ENCODE measurements at places on chromosomes 5 and 9.
A peak's percentile ranks its signal among the peaks of the same experiment; 100 is the strongest.

DNA sequence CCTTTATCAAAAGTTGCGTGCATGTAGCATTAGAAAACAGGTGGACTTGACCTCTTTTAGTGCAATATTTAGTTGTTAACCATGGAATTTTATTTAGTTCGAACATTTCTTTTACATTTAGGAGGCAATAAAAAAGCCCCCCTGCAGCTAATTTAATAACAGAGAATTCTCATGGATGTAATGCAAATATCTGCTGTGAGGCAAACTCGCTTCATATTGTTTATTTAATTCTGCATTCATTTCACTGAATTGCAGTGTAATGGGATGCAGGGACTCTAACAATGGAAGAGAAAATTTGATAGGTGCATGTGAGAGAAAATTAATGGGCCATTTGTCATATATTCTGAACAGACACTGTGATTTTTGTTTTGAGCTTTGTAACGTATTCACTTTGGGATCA lies 205.1 kb upstream of the CHD1 start:
- DNase-seq = no peak

GRCh38 chr5:156640691-156641241 lies 209.3 kb upstream of the PPP1R2B start:
- no peak for DNase-seq

DNA sequence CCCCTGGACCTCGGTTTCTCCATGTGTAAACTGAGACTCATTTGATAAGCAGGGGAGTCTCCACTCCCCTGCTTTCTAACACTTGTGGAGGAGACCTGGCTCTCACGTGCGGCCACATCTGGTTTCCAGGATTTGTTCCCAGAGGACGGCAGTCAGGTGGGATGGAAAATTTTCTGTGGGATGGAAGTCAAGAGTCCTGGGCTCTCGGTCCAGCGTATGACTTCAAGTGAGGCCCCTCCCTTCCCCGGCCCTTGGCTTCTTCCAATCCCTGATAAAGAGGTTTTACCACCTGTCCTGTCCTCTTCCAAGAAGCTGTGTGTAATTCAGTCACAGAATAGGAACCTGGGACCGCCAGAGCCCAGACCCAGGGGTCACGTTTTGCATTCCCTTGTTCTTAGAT lies 35.0 kb downstream of the TMOD1 start:
- no peak for DNase-seq

- DNase-seq = no peak
Observed at GRCh38 chr9:94980947-94981722, 254.6 kb downstream of the AOPEP start.

DNA sequence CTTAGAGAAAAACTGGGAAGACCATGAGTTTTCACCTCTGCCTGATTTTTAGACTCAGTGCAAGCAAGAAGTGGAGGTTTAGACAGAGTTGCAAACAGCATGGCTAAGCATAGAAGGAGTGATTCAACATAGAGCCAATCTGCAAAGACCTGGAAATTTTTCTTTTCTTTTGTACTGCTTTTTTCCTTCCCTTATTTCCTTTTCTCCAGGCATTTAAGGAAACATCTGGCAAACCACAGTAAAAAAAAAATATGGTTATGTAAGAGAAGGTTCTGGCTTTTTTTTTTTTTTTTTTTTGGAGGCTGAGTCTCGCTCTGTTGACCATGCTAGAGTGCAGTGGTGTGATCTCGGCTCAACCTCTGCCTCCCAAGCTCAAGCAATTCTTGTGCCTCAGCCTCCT lies 16.6 kb upstream of the DCAF12 start:
- DNase-seq = no peak

DNA sequence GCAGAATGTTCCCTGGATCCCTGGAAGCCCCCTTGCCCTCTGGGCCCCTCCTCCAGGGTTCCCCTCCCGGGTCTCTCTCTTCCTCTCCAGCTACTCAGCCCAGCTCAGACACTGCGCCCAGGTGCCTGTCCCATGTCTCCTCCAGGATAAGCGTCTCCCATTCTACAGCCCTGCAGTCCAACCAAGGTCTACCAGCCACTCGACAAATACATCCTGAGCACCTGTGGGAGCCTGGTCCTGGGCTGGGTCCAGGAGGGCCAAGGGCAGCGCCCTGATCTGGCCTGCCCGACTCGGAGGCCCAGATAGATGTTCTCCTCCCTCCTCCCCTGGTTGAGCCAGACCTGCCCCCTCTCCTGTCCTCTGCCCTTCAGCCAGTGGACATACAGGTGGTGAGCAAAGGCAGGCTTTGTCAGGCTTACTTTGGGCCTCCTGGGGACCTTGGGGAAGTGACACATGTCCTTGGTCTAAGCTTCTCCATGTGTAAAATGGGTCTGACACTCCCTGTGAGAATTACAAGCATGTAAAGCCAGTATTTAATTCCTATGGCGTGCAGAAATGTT lies 1.4 kb downstream of the FLT4 start:
- DNase-seq = no peak

GRCh38 chr5:99314721-99315120 lies 385.9 kb upstream of the CHD1 start:
- no peak for DNase-seq

- no peak for DNase-seq
Observed at GRCh38 chr9:133986061-133986460, 6.1 kb downstream of the VAV2 start.

DNA sequence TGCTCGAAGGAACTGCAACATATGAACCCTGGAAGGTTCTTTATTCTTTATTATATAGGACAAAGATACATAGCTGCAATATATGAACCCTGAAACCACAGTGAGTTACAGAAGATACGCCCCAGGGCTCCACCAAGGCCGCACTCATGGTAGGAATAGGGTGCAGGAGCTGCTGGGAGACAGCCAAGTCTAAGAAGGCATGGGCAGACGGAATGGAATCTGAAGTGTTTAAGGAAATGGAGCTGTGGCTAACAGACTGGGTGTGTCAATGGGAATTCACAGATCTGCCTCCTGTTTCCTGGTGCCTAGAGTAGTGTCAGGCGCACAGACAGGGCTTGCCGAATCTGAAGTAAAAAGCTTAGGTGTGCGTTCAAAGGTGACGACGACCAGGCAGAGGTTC lies 286.4 kb downstream of the DENND1A start:
- no peak for DNase-seq

DNA sequence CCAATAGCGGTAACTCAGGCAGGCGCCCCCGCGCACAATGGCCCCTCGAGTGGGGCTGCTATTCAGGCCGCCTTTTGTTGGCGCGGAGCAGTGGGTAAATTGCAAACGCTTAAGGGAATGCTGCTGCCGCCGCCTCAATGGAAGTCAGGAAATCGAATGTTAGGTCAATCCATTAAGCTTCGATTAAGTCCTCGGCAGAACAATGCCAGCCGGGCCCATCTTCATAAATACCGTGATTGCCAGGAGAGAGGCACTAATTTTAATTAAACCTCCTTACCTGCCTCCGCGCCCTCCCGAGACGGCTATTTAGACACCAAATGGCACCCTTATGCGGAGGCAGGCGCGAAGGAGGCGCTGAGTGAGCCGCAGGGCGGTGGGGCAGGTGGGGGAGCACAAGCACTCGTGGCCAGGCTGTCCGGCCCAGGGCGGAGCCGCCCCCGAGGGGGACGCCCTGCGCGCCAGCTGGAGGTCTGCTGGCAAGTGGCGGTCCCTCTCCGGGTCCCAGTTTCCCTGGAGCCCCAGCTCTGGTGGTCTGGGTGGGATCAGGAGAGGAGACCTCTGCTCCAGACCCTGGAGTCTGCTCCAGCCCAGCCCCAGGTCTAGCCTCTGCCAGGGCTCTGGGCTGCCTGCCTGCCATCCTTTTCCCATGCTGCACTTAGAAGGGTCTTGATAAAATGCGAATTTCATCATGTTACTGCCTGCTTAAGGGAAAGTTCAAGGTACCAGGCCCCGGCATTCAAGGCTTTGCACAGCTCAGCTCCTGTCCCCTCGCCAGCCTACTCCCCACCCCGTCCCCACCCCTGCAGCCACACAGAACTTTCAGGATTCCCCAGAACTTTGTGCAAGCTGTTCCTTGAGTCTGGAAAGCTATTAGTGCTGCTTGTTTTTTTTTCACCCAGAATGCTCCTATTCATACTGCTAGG lies 19.7 kb downstream of the NR5A1 start:
- no peak for DNase-seq

- DNase-seq = no peak
Observed at GRCh38 chr5:16666130-16666882, 49.5 kb upstream of the RETREG1 start.

DNA sequence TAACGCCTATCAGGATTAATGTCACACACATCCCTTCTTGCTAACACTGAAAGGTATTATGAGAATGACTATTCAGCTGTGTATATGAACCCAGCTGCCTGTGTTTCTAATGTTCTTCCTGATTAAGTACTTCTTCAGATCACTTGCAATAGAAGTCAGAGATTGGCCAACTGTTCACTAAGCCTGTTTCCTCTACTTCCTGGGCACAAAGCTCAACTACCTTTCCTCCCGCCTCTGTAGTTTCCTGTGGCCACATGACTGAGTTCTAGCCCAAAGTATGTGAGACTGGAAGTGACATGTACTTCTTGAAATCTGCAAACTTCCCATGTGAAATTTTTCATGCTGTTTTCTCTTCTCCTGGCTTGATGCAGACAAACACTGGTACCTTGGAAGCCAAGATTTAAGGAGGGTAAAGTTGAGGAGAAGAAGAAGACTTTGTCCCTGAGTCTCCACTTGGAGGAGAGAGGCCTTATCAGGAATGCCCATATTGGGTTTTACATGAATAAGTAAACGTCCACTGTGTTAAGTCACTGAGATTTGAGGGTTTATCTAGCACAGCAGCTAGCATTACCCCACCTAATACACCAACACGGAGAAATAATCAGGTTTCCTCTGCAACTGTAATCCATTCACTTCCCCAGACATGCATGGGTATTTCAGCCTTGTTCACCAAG lies 58.6 kb downstream of the SLIT3 start:
- no peak for DNase-seq

DNA sequence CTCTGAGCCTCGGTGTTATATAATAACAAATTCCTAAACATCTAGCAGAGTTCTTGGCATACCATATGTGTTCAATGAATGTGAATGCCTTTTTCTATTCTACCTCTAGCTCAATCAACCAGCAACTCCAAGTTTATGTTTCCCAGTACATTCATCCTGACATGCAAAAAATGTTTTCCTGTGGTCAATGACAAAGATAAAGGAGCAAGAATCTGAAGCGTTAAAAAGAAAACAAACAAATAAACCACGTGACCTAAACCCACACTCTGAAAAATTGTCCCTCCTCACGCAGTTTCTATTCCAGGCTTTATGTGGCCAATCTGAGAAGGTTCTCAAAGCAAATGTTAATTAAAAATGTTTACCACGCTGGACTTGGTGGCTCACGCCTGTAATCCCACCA lies 18.0 kb downstream of the KLF4 start:
- no peak for DNase-seq

GRCh38 chr5:142246258-142246657 lies 78.6 kb downstream of the SPRY4 start:
- no peak for DNase-seq

- no peak for DNase-seq
Observed at GRCh38 chr5:164357395-164358033, 852.1 kb downstream of the MAT2B start.

DNA sequence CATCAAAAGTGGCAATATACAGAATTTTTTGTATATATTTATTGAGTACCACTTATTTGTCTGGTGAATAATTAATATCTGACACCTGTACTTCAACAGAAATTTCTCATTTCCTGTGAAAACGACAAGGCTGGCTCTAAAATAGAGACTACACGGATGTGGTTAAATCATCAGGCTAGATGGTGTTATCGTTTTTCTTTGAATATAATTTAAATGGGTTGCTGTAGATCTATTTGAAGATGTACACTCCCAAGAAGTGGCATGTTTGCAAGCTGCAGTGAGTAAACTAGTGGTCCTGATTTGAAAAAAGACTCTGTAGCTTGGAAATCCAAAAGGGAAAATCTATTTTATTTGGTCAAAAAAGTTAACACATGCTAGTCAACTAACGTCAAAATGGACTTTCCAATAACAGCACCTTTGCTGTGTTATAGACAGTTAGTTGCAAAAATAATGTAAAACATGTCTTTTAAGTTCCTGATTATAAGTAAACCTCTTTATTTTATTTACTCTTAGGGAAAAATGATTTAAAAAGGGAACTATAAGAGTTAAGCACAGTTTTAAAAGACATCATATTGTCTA lies 13.8 kb downstream of the ST8SIA4 start:
- DNase-seq = no peak

DNA sequence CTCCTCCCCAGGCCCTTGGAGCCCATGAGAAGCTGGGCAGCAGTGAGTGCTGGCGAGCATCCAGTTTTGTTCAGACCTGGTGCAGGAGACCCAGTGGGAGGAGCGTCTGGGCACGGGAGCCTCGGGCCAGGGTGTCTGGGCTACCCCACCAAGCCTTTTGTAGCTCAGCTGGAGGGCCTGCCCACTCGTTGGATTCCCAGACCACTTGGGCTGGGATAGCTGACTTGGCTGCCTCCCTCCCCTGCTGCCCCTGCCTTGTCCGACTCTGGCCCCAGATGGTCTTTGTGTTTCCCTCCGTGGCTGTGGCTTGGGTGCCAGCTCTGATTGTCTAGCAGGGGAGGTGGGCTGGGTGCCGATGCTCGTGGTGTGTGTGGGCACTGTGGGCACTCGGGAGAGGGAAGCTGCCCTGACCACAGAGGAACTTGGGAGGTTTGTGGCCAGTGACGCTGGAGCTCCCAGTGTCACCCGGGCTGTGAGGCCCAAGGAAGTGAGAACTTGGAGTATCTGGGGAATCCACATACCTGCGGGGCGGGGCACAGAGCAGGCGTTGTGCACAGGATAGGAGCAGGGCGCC lies 47.3 kb downstream of the WNK2 start:
- DNase-seq = peak; percentile 64

DNA sequence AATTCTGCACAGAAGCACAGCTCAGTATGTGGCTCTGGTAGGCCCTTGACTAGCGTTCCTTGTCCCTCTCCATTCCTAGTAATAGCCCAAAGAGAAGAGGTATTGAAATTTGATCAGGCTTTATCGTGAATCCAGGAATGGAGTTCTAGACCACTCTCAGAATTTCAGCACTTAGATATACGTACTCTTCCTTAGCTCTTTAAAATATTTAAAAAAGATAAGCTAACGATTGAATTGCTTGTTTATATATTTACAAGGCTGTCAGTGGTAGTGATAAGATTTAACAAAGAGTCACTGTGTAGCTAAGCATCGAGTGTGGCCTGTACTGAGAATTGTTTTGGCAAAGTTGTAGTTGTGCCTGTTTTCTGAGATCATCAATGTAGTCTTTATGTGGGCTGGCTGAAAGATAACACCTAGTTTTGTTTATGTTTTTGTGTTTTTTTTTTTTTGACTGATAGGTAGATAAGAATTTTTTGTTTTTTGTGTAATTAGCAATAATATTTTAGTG lies 2.5 kb downstream of the KIAA1958 start:
- no peak for DNase-seq

DNA sequence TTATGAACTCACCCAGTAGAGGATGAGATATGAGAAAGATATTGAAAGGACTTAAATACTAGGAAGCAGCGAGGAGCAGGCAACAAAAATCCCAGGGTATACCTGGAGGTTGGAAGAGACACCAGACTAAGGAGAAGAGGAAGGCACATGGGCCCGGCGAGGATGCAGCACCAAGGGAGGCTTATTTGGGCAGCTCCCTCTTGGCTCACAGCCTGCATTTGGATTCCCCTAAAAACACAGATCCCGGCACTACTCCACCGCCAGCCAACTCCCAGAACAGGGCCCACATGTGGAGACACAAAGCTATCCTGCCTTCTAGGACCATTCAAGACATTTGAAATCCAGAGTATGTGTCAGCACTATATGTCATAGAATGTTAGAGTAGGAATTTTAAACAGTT lies 199.8 kb upstream of the FBXL7 start:
- no peak for DNase-seq

Measured in NCI-H1105 (cell line).